ENCODE measurements at places on chromosomes 3 and 15.

DNA sequence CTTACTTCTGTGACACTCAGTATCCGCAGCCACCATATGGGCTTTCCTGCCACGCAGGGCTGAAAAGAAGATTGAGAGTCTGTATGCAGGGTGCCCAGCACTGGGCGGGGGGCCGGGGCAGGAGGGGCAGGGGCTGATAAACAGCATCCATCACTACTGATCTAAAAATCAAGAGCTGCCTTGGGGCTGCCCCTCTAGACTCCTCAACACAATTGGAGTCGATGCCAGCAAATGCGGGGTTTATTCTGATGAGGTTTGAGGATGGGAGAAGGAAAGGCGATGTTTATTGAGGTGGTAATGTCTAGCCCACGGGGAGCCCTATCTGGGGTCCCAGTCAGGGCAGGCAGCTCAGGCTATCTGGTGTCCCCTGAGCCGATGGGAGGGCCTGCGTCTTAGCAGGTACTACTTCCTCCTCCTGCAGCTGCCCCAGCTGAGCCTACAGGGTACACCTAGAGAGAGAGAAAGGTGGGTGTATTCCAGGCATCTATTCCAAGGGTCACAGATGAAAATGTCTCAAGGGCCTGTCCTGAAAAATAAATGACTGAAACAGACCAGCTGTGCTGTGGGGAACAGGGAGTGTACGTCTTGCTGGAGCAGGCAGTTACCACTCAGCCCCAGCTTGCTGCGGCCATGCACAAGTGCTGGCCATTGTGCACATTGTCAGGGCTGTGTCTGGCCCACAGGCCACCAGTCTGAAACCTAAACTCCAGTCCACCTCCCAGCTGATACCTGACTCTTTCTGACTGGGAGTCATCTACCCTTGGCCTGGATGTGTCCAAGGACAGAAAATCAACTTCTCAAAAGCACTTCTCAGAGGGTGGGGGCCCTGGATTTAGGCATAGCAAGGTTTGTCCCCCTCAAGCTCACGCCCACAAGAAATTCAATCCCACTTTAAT, 19.5 kb downstream of the ISG20 start:
- no peak for DNase-seq

GRCh38 chr15:77821188-77821958, 188.7 kb upstream of the LINGO1 start:
- no peak for DNase-seq

DNA sequence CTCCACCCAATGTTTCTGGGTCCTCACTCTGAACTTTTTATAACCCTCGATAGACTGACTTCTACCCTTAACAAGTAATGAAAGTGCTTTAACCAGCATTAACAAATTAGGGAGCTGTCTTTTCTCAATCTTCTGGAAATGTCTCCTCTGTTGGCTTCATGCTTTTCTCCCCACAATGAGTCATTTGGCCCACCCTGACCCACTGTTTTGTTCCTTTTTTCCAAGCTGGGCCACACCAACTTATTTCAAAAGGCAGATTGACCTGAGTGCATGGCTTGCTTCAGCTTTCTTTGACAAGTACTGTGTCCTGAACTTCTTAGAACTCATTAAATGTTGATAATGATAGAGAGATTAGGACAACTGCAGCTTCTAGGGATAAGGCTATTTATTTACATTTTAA, 199.6 kb upstream of the SEMA6D start:
- no peak for DNase-seq

DNA sequence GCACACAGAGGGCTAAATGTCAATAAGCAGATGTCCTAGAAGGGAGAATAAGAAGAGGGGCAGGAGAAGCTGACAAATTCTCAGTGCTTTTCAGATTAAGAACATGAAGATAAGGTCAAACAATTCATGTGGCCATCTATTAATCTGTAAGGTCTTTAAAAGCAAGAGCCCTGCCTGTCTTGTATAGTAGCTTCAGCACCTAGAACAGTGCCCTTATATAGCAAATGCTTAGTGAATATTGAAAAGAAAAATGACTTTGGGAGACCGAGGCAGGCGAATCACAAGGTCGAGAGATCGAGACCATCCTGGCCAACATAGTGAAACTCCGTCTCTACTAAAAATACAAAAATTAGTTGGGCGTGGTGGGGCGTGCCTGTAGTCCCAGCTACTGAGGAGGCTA, 18.1 kb downstream of the SNTN start:
- DNase-seq, result no peak

- no peak for DNase-seq
Measured at GRCh38 chr3:182739619-182740018, 53.7 kb upstream of the ATP11B start.

DNA sequence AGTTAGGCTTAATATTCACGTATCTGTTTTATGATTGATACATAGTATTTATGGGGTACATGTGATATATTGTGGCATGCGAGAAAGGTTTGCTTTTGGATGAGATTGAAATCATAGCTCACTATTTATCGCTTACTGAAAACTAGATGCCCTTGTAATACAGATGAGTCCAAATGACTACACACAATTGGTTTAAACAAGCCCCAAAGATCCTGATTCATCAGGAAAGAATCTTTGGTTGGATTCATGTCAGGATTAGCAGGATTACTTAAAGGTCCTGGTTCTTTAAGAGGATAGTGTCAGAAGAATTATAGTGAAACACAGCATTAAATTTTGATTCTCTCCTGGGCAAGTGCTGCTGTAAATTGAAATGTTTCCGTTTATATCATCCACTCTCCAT, 18.6 kb upstream of the AADAC start:
- no peak for DNase-seq

GRCh38 chr3:169659820-169660674, 3.5 kb downstream of the MECOM start:
- no peak for DNase-seq

DNA sequence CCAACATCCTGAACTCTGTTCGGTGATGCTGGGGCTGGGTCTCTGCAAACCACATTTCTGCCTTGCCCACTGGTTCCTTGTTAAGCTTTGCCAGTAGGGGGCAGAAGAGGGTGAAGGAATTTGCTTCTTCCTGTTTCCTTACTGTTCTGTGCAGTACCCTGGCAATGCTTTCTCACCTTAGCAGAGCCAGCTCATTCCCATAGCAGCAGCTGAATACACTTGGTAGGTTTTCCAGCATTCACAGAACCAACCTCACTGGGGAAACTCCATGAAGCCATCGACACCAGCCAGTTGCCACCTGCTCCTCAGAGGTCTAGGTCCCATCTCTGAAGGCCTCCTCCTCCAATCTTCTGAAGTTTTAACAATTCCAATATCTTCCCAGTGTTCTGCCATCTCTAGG, 308.4 kb downstream of the PDCD6IP start:
- no peak for DNase-seq

DNA sequence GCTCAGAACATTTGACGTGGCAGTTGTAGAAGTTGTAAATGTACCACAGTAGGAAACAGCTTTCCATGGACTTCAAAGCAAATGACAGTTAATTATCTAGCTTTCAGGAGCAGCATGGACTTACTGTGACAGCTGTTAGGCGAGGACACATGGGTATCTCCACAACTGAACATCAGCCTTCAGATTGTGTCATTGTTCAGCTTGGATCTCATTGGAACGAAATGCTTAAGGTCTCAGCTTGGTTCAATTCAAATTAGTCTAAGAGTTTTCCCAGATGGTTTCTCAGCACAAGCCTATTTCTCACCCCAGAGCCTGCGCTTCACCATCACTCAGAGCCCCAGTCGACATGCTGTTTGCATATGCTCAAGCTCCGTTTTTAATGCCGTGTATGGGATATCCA, 21.1 kb upstream of the GYG1 start:
- DNase-seq, result no peak

- DNase-seq, result no peak
Measured at GRCh38 chr15:99426431-99427105, 139.2 kb upstream of the MEF2A start.

- no peak for DNase-seq
Measured at GRCh38 chr3:18951333-18951732, 197.0 kb upstream of the KCNH8 start.

- no peak for DNase-seq
Measured at GRCh38 chr3:194312186-194312742, 38.9 kb downstream of the CPN2 start.

GRCh38 chr3:60046210-60046609, 996.4 kb upstream of the CFAP20DC start:
- no peak for DNase-seq

GRCh38 chr3:126098391-126098858, 14.5 kb upstream of the SLC41A3 start:
- no peak for DNase-seq

DNA sequence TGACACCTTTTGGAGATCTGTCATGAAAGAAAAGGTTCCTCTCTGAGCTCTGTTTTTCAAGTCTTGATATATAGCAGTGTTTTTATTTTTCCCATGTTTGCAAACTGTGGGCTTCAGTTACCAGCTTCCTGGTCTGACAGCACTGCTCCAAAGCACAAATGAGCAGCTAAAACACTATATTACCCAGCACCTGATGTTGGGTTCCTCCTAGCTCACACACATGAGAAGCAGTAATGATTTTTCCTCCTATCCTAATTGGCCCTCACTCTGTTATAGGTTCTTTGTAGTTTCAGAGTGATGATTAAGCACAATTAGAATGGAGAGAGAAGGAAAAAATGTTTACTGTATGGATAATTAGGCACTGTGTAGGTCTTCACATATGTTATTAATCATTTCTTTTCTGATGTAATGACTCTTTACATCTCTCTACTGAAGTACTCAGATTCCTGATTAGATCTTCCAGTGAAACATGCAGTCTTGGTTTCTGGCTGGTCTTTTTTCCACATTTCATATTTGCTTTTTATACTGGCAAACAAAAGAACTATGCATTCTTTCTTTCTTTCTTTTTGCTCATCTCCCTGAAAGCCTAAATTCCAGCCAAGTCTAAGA, 939.7 kb downstream of the NSUN3 start:
- no peak for DNase-seq

GRCh38 chr3:14415501-14415900, 13.1 kb downstream of the SLC6A6 start:
- no peak for DNase-seq

GRCh38 chr15:33581032-33581431, 270.3 kb downstream of the RYR3 start:
- DNase-seq, result no peak

GRCh38 chr3:186823386-186823785, 17.1 kb upstream of the RFC4 start:
- DNase-seq, result no peak

GRCh38 chr15:68330901-68331300, 53.4 kb downstream of the FEM1B start:
- no peak for DNase-seq

GRCh38 chr3:45729614-45730013, 40.4 kb downstream of the SACM1L start:
- DNase-seq, result no peak

- no peak for DNase-seq
Measured at GRCh38 chr15:36409819-36410218, 169.6 kb upstream of the CDIN1 start.

DNA sequence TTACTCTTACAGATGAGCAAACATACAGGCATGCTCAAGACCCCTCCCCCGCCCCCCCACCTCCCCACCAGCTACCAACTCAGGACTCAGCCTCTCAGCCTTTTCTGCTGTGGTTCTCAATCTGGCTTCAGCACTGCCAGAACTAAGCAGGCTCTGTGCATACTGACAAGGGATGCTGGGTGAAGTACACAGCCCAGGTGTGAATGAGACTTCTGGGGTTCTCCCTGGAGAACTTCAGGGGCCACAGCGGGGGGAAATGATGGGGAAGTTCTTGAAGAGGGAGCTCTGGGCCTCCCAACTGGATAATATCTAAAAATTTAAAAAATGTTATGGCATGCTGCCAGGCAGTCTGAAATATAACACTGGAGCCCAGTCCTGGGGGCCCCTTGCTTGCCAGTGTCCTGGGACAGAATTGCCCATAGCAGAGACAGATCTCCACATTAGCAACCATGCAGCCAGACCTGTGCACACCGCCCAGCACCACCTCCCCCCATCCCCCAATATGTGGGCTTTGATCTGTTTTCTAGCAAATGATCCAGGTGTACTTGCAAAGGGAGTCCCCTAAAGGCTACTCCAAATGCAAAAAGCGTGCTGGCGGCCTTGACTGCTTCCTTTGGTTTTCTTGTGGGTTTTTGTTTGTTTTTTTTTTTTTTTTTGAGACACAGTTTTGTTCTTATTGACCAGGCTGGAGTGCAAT, 41.4 kb downstream of the PGPEP1L start:
- no peak for DNase-seq

All from thoracic aorta (tissue), 2 donors.